ENCODE measurements at places on chromosomes 1 and 21. TPM values are rescaled to one million over a fixed set of nuclear protein-coding genes. Genes with fewer than 3 reads are reported as not detected.

The LIPI gene
- not detected for total RNA-seq

The KIF26B gene
- 0.67 TPM for total RNA-seq

The OR2L13 gene
- total RNA-seq, result not detected

The NUF2 gene
- total RNA-seq, result 23.5 TPM

The RIMS3 gene
- total RNA-seq, result under 0.01 TPM

The SNX7 gene
- total RNA-seq, result 34.0 TPM

The CLCA1 gene
- not detected for total RNA-seq

The C21orf58 gene
- total RNA-seq, result 6.0 TPM

The SLC25A34 gene
- 1.1 TPM for total RNA-seq

The PSRC1 gene
- total RNA-seq, result 4.9 TPM

The EPHA10 gene
- total RNA-seq, result not detected

The SPRR2F gene
- not detected for total RNA-seq

The KLHDC8A gene
- total RNA-seq, result not detected

The CNST gene
- total RNA-seq, result 16.7 TPM

The FCRL5 gene
- total RNA-seq, result not detected

The TMEM52 gene
- total RNA-seq, result 0.65 TPM

The LCA5L gene
- 1.3 TPM for total RNA-seq

The PTPRC gene
- not detected for total RNA-seq

The CD52 gene
- not detected for total RNA-seq

The POGK gene
- total RNA-seq, result 34.3 TPM

The AGBL4 gene
- total RNA-seq, result not detected

The FAF1 gene
- 49.6 TPM for total RNA-seq

The COQ8A gene
- 8.8 TPM for total RNA-seq

The RIPPLY3 gene
- not detected for total RNA-seq

The GFI1 gene
- not detected for total RNA-seq

The TNFRSF8 gene
- 0.19 TPM for total RNA-seq

The CDC42BPA gene
- total RNA-seq, result 122 TPM

The FHAD1 gene
- not detected for total RNA-seq

The OR2G6 gene
- total RNA-seq, result not detected

The ATP1A4 gene
- total RNA-seq, result not detected

The RNU1-4 gene
- total RNA-seq, result under 0.01 TPM

The CACNA1S gene
- not detected for total RNA-seq

The RCSD1 gene
- 0.96 TPM for total RNA-seq

The NES gene
- total RNA-seq, result 81.7 TPM

The TGFB2 gene
- total RNA-seq, result 2.3 TPM

The TMEM201 gene
- 11.8 TPM for total RNA-seq

The C1orf35 gene
- total RNA-seq, result 8.8 TPM

The HSPA6 gene
- 0.33 TPM for total RNA-seq

The KLF17 gene
- total RNA-seq, result not detected

The ATG4C gene
- 4.2 TPM for total RNA-seq

The PODN gene
- total RNA-seq, result 0.19 TPM

The PGLYRP4 gene
- total RNA-seq, result not detected

The PAQR6 gene
- total RNA-seq, result 0.57 TPM

The SRSF4 gene
- total RNA-seq, result 42.2 TPM

The C1orf226 gene
- total RNA-seq, result 1.3 TPM

The TRIM67 gene
- total RNA-seq, result not detected

The CFHR2 gene
- total RNA-seq, result not detected

The VANGL2 gene
- not detected for total RNA-seq

The BLACAT1 gene
- under 0.01 TPM for total RNA-seq

The TFF3 gene
- 32.0 TPM for total RNA-seq

The RNU1-2 gene
- under 0.01 TPM for total RNA-seq

The PLPPR4 gene
- total RNA-seq, result 0.19 TPM

The TFF2 gene
- not detected for total RNA-seq

The AMY1C gene
- total RNA-seq, result not detected

The MINDY1 gene
- 15.4 TPM for total RNA-seq

Measured in vein endothelial cell (primary cell).